ENCODE measurements at places on chromosomes 2 and 18.

- no peak for DNase-seq
Measured at GRCh38 chr2:71503837-71504236, 50.5 kb downstream of the DYSF start.

DNA sequence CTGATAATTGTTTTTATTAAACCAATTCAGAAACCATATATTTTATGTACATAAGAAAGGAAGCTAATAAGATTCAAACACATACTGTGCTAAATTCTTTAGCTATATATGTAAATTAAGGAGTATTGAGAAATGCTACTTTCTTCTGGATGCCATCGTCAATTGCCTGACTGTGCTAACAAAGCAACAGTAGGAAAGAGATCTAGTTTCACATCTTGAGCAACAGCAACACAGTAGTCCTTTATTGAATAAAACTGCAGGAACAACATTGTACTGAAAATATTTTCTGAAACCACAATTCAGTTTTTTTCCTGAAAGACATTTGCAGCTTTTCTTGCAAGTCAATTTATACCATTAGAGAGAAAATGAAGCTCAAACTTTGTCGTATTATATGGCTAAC is 1404.9 kb upstream of the SLC39A10 start:
- no peak for DNase-seq

DNA sequence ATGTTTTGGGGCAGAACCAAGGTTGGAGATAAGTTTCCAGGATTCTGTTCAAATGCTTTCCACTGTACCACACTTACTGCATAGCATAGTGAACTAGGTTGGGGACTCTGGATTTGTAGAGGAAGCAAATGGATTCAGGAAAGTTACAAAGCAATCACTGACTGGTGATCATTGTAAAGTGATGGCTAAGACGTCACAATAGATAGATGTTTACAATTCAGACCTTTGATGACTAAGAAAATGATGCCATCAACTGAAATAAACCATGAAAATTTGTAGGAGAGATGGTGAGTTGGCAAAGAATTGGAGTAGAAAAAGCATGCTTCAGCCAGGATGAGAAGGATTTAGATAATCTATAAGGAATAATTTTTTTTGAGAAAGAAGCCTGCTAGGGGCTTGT is 178.0 kb downstream of the UBE2E3 start:
- DNase-seq = no peak

DNA sequence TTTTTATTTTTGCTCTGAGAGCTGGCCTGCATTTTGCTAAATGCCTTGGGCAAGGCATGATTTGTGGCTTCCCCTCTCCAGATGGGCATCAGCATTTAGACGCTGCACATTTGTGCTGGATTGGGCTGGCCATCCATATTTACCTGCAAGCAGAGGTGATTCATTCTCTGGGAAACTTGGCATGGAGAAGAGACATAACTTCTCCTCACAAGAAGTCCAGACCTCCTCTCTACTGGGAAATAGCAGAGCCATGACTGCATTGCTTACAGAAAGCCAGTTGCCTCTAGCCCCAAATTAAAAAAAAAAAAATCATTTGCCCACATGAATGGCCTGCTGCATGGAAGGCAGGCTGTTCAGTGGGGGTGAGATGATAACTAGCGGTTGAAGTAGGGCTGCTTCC is 120.1 kb downstream of the ACTR3 start:
- DNase-seq = no peak

- DNase-seq = no peak
Measured at GRCh38 chr18:58336605-58337004, 292.3 kb downstream of the ALPK2 start.

- DNase-seq = no peak
Measured at GRCh38 chr2:95799892-95800291, 191.7 kb downstream of the ANKRD36C start.

GRCh38 chr2:137747509-137747908 is 216.8 kb upstream of the HNMT start:
- DNase-seq = no peak

- DNase-seq = no peak
Measured at GRCh38 chr18:24176727-24177416, 38.0 kb downstream of the CABYR start.

GRCh38 chr2:168678153-168678853 is 124.1 kb upstream of the NOSTRIN start:
- DNase-seq = no peak

DNA sequence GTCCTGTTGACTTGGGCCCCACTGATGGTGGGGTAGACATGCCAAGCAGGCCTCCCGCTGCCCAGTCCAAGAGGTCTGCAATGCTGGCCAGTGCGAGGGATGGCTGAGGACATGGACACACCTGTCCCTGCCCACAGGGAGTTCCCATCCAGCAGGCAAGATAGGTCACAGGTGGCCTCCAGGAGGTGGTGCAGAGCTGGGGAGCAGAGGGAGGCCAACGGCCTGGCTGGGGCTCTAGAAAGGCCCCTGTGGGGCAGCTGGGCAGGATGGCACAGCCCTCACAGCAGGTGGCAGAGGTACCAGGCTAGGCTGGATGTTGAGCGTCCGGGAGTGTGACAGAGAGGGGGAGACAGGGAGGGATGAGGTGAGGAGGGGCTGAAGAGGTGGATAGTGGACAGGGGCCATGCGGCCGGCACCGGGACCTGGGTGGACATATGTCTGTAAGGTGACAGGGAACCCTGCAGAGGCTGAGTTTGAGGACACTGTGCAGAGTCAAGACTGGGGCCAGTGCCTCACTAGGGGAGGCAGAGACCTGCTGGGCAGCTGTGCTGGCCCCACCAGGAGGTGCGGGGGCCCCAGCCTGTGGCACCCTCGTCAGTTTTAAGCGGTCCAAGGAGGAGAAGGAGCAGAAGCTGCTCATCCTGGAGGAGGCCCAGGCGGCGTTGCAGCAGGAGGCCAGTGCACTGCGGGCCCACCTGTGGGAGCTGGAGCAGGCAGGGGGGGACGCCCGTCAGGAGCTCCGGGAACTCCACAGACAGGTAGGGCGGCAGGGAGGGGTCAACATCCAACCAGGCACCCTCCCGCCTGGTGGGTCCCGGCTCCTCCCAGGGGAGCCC is 34.3 kb upstream of the SNED1 start:
- no peak for DNase-seq

- no peak for DNase-seq
Measured at GRCh38 chr2:123073371-123073770, 951.7 kb upstream of the CNTNAP5 start.

GRCh38 chr2:138829326-138829919 is 49.2 kb upstream of the NXPH2 start:
- no peak for DNase-seq

DNA sequence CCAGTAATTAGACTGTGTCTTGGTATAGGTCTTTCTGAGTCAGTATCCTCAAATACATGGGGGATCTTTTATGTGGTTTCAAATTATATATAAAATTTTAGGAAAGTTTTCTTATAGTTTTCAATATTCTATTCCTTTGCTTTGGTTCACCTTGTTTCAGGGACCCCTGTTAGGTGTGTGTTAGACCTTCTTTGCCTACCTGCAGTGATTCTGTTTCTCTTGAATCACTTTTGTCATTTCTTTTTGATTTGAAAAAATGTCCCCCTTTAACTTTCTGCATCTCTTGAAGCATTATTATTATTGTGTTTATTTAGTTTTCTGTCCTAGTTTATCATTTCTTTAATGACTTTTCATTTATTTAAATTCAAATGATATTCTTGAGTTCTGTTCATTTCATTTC is 98.7 kb downstream of the FHOD3 start:
- DNase-seq = no peak

GRCh38 chr2:193583638-193584400 is 1389.1 kb upstream of the TMEFF2 start:
- DNase-seq = no peak

DNA sequence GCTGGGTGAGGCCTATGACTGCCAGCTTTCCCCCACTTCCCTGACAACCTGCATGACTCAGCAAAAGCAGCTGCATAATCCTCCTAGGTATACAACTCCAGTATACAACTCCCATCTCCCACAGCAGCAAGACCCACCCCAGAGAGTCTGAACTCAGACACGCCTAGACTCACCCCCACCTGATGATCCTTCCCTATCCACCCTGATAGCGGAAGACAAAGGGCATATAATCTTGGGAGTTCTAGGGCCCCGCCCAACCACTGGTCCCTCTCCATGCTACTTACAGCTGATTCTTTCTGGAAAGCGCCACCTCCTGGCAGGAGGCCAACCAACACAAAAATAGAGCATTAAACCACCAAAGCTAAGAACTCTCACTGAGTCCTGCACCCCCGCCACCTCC is 296.5 kb downstream of the DCC start:
- DNase-seq = no peak

GRCh38 chr2:173652767-173653431 is 298.2 kb downstream of the CDCA7 start:
- DNase-seq = no peak

GRCh38 chr18:57772387-57772799 is 30.7 kb downstream of the ATP8B1 start:
- no peak for DNase-seq

GRCh38 chr18:3889121-3889520 is 439.1 kb downstream of the TGIF1 start:
- no peak for DNase-seq

- DNase-seq = no peak
Measured at GRCh38 chr2:237735798-237736197, 62.8 kb upstream of the RBM44 start.

DNA sequence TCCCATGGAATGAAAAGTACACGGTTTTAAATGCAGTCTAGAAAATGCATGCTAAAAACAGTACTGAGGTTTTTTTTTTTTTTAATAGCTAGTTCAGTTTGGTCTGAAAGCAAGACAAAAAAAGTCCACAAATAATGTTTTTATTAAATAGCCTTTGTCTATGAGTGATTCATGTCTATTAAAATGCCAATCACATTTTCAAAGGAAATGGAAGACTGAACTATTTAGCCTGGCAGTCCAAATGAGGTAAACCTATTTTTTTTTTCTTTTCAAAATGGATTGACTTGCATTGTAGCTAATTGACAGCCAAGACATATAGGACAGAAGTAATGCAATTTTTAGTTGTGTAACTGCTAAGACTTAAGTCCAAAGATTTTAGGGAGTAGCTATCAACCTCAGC is 90.3 kb downstream of the LRP1B start:
- no peak for DNase-seq

- DNase-seq = no peak
Measured at GRCh38 chr2:32377928-32378327, 21.1 kb downstream of the BIRC6 start.

GRCh38 chr2:3575534-3576262 is 638 bp downstream of the RPS7 start:
- no peak for DNase-seq

- DNase-seq = no peak
Measured at GRCh38 chr2:203586206-203586605, 51.1 kb upstream of the RAPH1 start.

- DNase-seq = no peak
Measured at GRCh38 chr2:204591225-204591624, 46.0 kb downstream of the PARD3B start.

DNA sequence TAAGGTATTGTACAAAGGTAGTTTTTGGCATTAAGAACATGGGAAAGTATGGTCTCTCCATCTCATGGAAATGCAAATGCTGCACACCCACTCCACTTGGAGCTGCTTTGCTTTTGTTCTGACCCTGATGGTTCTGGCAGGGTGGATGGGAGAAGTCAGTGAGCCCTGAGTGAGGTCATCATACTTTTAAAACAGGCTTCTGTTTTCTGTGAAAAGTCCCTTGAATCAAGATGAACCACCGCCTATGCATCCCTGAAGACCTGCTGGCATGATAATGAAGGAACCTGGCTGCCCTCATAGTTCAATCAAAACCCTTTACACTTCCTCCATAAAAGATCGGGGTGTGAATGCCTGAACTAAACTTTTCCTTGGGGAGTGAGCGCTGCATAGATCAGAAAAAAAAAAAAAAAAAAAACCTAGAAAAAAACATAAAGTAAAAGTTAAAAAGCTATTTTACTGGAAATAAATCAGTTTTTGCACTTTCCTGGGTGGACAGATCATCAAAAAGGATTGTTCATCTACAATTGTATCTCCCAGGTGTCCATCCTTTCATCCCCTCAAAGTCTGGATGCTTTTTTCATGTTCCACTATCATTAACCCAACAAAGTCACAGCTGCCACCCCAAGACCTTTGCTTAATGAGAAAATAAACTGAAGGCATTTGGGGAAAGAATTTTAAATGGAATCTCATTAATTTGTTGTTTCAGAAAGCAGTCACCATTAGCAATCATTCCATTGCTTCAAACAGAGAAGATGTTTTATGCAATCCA is 728.1 kb upstream of the DDX18 start:
- no peak for DNase-seq

DNA sequence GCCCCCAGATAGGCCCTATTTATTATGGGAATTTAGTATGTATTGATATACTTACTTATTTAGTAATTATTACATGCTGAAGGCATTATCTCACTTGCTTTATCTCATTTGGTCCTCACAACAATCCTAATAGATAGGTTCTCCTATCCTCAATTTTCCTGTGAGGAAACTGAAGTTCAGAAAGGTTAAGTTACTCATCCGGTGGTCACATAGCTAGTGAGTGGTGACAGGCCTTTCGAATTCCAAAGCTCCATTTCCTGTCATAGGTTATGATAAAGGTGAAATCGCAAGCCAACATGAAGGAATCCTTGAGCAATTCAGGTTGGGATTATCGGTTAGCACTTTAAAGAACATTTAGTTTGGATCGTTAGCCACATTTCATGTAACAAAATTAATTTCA is 33.3 kb downstream of the NAB1 start:
- DNase-seq = no peak

DNA sequence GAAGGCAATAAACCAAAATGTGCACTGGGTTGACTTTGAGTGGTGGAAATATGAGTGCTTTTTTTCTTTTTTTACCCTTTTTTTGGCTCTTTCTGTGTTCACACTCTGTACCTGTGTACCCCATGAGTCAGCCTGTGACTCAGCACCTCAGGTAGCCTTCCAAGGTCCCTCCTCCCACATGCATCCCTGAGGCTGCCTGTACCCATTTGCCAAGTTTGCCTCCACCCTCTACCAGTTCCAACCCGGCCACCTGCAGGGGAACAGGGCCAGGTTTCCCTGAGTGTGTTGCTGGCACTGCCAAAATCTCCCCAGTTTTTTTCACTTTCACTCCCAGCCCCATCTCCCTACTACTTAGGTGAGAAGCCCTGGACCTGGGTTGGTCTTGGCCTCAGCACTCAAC is 14.0 kb downstream of the CXCR1 start:
- DNase-seq = no peak

DNA sequence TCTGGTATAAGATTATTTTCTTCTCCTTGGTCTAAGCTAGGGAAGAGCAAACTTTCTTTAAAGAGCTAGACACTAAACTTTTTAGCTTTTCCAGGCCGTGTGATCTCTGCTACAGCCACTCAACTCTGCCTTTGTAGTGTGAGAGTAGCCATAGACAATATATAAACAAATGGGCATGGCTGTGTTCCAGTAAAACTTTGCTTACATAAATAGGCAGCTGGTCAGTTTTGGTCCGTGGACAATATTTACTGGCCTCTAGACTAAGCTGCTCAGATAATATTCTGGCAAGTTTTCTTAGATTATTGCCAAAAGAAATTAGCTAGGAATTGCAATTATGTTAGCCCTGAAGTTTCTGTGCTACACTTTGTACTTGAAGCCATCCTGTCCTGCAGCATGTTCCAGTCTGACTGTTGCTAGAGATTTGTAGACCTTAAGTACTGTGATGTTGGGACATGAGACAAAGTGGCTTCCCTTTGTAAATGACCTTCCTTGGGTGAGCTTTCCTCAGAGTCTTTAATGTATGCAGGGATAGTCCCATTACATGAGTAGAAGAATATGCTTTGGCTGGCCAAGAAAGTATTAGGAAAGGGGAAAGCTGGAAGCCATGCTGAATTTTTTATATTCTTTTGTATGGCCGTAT is 126.9 kb downstream of the SOX11 start:
- DNase-seq = no peak

GRCh38 chr2:227179988-227180685 is 15.7 kb downstream of the COL4A3 start:
- DNase-seq = no peak

Data from GF-D8 (cell line).